Suprapubic skin (tissue), 4 donors: ENCODE measurements at places on chromosomes 16 and 17. TPM values are rescaled to one million over a fixed set of nuclear protein-coding genes. Genes with fewer than 3 reads are reported as not detected.

- DNase-seq = no peak
These were observed 469 bp upstream of the MSLN start for GRCh38 chr16:760065-760464.

Gene KCNH6
- total RNA-seq = not detected

DNA sequence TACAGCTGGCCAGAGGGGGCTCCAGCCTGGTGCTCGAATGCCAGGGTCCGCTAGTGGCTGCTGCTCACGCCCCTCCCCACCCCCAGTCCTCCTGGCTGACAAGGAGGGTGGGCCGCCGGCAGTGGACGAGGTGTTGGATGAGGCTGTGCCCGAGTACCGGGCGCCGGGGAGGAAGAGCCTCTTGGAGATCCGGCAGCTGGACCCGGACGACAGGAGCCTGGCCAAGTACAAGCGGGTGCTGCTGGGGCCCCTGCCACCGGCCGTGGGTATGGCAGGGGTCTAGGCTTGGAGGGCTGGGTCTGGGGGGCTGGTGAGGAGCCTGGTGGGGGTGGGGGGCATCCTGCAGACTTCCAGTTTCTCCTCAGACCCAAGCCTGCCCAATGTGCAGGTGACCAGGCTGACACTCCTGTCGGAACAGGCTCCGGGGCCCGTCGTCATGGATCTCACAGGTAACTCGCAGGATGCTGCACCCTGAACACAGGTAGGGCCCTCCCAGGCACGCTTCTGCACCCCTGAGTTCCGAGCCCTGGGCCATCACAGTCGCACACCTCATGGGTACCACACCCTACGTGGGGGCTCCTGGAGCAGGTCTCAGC, 1.2 kb upstream of the PDIA2 start:
- no peak for DNase-seq

- no peak for DNase-seq
These were observed 463.8 kb upstream of the HSBP1 start for GRCh38 chr16:83343935-83344366.

DNA sequence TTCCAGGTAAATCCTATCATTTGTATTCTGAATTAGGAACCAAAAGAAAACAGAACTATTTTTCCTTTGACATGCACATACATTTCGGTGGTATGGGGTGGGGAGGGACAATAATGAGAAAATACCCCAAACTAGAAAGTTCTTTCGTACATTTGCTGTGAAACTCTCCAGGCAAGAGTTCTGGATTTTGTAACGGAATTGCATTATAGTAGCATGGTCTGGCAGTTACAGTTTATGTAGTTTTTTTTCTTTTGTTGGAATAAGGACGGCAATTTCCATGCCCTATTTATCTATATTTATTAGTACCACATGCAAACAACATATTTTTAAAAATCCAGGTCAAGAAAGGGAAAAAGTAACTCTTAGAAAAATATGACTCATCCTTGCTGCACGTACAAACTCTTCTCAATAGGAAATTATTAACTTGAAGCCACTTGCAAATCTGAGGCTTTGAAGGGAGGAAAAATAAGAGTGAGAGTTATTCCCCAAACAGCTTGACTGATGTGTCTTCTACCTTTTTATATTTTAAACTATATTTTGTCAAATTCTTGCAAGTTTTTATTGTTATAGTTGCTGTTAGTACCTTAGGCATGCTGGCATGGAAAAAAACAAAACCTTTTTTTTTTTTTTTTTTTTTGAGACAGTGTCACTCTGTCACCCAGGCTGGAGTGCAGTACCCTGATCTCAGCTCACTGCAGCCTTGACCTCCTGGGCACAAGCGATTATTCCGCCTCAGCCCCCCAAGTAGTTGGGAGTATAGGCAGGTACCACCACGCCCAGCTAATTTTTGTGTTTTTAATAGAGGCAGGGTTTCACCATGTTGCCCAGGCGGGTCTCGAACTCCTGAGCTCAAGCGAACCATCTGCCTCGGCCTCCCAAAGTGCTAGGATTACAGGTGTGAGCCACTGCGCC, 69.3 kb downstream of the WWP2 start:
- DNase-seq = no peak
